ENCODE measurements at places on chromosomes 7 and 10.
A peak's percentile ranks its signal among the peaks of the same experiment; 100 is the strongest.

- no peak for DNase-seq
These were observed 88.1 kb downstream of the XPNPEP1 start for GRCh38 chr10:109835257-109835656.

DNA sequence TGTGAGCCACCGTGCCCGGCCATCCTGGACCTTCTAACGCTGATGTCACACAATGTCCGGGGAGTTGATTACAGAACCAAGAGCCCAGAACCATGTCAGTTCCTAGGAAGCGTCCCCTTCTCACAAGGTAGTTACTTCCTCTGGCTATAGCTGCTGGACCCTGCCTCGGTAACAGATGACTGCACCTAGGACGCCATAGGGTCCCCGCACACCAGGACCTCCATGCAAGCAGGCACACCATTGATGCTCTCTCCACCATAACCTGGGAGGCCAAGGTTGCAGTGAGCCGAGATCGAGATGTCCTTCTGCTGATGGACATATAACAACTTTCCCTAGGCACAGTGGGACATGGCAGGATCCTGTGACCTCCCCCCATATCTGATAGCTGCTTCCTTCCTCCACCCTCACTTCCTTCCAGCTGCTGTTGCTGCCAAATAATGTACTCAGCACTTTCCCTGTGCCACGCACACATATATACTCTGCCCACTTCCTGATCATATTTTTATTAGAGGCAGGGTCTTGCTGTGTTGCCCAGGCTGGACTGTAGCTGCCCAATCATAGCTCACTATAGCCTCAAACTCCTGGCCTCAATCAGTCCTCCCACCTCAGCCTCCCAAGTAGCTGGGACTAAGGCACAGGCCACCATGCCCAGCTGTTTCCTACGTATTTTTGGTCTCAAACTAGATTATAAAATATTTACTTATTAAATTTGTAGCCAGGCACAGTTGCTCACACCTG is 3.5 kb upstream of the SNX8 start:
- DNase-seq: no peak

DNA sequence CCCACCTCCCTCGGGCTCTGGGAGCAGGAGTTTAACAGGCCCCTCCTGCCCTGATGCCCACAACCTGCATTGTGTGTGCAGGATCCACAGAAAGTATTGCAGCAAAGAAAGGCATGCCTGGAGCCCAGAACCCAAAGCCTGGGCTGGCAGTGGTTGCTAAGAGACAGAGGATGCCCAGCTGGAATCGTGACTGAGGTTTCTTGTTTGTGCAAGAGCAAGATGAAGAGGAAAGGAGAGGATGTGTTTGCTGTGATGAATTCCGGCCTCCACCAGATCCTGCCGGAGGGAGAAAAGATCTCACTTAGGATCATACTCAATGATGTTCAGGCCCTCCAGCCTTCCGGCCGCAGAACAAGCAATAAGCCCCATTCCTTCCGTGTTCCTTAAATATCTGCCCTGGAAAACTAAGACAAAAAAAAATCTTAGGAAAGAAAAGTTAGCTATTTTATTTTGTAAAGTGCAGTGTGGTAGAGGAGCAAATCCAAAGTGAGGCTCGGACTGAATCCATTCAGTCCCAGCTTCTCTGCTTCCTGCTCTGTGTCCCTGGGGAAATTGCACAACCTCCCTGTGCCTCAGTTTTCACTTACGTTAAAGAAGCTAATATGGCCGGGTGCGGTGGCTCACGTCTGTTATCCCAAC is 57.1 kb downstream of the SLIT1 start:
- no peak for DNase-seq

DNA sequence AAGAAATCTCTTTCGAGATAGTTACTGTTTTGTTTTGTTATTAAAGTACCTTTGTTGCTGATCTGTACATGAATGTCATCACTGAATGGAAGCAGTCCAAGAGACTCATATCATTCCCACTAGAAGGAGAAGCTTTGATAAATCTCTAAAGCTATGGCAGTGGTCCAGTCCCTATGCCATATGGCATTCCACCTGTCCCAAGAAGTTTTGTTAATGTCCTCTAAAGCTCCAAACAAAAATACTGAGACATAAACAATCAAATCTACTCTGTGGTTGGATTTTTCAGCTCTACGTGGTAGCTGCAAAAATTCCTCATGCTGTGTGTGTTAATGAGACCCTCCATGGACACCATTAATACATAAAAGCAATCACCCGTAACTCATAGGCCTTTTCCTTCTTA is 94.1 kb downstream of the LRRN3 start:
- no peak for DNase-seq

GRCh38 chr10:53864846-53865245 is 936.2 kb downstream of the PCDH15 start:
- no peak for DNase-seq

- no peak for DNase-seq
These were observed 33.9 kb upstream of the IKZF1 start for GRCh38 chr7:50270531-50271018.

DNA sequence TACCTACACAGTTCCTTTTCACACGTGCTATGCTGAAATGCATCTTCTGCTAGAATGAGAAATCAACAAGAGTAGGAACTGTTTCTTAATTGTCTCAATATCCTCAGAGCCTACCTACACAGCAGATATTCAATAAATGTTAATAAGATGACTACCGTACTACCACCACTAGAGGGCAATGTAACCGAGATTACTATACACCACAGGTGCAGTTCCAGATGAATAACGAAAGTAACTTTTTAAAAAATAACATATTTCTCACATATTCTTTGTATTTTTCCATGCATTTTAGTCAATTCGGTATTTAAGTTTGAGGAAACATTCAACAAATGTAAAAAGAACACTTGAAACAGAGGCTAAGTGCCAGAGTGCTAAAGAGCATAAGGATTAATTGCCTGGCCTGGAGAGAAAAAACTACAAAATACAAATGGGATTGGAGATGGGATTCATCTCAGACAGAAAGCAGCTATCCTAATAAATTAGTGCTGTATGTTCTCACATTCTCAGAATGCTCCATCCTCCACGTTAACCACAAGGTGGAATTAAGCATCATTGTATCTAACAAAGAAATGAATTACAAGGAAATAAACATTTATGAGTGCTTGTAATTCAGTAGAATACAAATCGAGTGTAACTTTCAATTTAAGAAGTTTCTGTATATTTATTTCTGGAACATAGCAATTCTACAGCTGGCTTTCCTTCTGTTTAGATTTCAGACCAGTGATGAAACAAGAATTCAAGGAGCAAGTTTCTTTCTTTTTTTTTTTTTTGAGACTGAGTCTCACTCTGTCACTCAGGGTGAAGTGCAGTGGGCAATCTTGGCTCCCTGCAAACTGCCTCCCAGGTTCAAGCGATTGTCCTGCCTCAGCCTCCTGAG is 20.3 kb upstream of the HECTD2 start:
- peak; percentile 66 for DNase-seq

DNA sequence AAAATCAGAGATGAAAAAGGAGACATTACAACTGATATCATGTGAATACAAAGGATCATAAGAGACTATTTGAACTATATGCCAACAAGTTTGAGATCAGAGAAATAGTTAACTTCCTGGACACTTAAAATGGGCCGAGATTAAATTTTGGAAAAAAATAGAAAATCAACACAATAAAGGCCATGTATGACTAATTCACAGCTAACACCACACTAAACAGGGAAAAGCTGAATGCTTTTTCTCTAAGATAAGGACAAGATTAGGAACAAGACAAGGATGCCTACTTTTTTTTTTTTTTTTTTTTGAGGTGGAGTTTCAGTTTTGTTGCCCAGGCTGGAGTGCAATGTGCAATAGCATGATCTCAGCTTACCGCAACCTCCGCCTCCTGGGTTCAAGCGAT is 151.4 kb upstream of the MAGI2 start:
- no peak for DNase-seq

GRCh38 chr10:124654686-124655085 is 89.5 kb downstream of the FAM53B start:
- no peak for DNase-seq

DNA sequence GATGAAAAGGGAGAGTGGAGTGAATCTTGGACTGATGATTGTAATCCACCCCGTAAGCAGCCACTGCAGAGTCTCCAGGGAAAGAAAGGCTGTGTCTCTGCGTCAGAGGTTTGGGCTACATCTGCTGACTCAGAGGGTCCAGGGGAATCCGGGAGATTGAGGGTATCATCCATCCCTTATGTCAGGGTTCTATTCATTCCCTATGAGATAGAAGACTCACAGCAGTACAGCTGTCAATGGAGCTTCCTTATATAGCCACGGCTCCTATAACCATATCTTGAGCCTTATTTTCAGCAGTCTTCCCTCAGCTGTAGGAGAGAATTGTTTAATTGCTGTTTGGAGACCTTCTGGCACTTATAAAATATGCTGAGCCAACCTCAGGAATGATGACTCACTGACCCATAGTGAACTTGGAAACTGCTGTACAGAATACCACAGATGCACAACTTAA is 558.2 kb upstream of the PFKP start:
- peak; percentile 76 for DNase-seq

DNA sequence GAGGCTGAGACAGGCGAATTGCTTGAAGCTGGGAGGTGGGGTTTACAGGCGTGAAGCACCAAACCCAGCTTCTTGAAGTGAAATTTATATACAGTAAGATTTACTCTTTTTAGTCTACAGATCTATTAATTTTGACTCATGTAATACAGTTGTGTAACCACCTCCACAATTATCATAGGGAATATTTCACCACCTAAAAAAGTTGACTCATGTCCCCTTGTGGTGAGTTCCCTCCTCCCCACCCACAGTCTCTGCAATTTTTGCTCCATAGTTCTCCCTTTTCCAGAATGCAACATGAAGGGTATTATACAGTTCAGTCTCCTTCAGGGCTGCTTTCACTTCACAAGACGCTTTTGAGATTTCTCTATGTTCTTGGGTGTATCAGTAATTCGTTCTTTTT is 156.8 kb downstream of the FAM107B start:
- DNase-seq: no peak

GRCh38 chr10:31756729-31757110 is 171.9 kb downstream of the ARHGAP12 start:
- no peak for DNase-seq

GRCh38 chr7:34720289-34720688 is 62.3 kb downstream of the NPSR1 start:
- DNase-seq: no peak

DNA sequence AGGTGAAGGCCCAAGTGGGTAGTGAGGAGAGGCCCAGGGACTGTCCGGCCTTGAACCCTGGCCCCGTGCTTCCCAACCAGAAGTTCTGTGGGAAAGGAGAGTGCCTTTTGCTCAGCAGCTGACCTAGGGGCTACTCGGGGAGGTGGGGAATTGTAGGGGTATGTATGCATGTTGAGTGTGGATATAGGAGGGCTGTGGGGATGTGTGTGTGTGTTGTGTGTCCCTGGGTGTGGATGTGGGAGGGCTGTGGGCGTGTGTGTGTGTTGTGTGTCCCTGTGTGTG is 12.2 kb downstream of the EPHB6 start:
- no peak for DNase-seq

GRCh38 chr7:104296900-104297299 is 31.5 kb upstream of the LHFPL3 start:
- no peak for DNase-seq

- no peak for DNase-seq
These were observed 471.6 kb downstream of the ARL4A start for GRCh38 chr7:13159003-13159402.

- DNase-seq: peak; percentile 80
These were observed 12.7 kb upstream of the AKR1B10 start for GRCh38 chr7:134514663-134515062.

DNA sequence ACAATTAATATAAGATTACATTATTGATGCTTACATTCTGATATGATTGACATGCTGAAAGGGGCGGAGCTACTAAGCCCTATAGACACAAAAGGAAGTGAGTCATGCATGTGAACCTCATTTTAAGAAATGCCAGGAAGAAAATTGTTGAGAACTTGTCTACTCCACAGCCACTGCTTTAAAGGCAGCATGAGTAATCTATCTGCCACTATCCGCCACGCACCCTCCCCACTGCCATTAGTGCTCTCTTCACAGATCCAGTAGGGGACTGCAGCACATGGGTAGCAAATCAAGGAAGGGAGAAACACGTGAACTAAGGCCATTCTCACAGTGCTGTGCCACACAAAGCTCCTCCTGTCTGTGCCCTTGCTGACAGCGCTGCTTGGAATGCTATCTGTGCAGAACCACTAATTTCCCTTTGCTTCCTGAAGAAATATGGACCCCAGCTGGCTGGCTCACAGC is 524.8 kb downstream of the GRM8 start:
- DNase-seq: peak; percentile 65

DNA sequence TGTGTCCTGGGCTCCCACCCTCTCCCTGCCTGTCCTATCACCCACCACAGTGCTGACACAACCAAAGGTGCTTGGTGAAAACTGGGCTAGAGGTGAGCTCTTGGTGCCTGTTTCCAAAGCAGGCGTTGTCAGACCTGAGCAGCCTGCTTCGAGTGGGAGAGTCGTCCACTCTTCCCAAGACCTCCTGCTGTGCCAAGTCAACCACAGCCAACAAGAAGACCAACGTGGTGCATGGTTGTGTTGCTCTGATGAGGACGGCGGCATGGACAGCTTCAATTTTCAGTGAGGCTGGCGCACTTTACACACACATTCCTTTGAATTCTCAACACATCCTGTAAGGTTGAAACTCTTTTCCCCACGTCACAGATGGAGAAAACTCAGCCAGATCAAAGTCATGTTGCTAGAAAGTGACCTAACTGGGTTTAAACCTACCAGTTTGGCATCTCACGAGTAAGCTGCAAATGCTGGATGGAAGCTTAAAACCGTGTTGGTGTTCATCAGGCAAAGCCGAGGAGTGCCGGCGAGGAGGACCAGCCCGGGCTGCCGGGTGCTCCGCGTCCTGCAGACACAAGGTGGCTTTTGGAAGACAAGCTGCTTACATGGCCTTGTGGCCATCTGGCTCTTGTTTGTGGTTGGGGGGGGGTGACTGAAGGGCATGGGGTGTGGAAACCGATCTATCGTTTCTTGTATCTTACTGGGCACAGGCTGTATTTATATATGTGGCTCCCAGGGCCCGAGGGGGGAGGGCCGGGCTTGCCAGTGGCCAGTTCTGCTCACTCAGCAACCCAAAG is 39.3 kb downstream of the INSIG1 start:
- no peak for DNase-seq

DNA sequence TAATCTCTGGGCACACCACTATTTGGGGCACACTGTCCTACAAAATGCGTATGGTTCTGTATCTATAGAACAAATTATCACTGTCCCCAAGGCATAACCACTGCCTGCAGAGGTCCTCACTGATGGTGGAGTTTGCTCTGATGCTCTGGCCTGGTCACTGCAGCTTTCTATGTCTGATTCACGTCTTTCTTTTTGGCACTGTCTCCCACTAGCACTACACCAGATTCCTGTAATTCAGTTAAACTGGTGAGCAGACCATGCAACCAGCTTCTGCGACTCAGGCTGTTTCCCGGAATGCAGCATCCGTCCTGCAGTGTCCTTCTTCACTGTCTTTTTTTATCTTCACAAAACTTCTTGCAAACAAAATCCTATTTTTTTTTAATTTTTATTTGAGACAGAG is 112.8 kb downstream of the KLF6 start:
- DNase-seq: no peak

DNA sequence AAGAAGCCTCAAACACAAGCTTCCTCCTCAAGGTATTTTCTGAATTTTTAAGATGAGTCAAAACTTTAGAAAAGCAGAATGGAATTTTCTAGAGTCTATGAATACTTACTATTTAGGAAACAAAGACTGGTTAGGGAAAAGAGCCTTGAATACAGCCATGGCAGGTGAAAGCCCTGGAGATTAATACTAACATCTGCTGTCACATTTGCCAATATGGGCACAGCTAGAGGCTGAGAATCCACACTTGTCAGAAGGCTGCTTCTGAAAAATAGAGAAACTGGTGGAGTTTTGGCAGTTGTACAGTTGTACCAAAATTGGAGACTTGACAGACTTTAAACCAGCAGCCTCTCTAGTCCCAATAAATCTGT is 24.3 kb upstream of the CNNM1 start:
- no peak for DNase-seq

- DNase-seq: peak; percentile 22
These were observed 133.0 kb upstream of the NEBL start for GRCh38 chr10:21030091-21030490.
